Stimulated activated CD4-positive, alpha-beta T cell treated with anti-CD3 and anti-CD28 coated beads, Interleukin-1b, Interleukin-23, amount 100 ng/mL, for 24 hours (primary cell): ENCODE measurements at places on chromosomes 12 and 14.

DNA sequence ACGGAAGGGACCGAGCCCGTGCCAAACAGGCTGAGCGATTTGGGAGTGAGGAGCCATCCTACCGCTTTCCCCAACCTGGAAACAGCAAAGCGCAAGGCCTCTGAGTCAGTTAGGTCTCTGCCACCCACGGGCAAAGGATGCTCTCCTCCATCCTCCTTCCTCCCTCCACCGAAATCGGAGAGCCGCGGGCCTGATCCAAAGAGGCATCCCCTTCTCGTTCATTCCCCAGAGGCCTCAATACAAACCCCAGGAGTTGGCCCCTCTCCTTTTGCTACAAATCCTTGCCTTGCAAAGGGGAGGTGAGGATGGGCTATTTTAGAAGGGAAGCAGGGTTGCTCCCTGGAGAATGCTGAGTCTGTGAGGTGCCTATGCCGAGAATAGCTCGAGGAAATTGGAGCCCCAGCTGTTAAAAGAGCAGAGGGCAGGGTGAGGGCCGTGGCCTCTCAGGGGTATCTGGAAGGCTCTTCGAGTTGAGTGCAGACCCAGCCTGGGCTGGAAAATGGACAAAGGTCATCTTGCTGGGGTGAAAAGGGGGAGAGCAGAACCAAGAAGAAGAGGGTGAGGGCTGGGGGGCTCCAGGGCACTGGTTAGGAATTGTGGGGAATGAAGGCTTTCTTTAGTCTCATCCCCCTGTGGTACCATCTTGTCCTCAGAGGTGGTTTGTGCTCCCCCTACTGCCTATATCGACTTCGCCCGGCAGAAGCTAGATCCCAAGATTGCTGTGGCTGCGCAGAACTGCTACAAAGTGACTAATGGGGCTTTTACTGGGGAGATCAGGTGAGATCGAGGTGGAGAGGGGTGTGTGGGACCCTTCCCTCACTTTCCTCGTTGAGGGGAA lies 1.1 kb downstream of the TPI1 start:
- no peak for DNase-seq

DNA sequence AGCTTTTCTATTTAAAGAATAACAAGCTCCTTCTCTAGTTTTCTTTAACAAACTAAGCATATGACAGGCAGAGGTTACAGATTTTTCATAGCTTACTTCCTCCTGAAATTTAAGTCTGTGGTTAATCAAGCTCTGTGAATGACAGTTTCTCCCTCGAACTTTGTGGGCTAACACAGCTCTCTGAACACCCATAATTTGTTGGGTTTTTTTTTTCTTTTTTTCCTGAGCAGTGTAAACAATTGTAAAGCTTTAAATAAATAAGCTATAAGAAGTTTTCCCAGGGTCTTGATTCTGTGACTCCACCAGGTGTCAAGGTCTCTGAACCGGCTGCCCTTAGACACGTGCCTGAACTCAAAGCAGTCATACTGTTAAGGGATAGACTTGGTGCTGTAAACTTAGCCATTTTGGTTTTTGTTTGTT lies 128.1 kb upstream of the AMIGO2 start:
- no peak for DNase-seq

DNA sequence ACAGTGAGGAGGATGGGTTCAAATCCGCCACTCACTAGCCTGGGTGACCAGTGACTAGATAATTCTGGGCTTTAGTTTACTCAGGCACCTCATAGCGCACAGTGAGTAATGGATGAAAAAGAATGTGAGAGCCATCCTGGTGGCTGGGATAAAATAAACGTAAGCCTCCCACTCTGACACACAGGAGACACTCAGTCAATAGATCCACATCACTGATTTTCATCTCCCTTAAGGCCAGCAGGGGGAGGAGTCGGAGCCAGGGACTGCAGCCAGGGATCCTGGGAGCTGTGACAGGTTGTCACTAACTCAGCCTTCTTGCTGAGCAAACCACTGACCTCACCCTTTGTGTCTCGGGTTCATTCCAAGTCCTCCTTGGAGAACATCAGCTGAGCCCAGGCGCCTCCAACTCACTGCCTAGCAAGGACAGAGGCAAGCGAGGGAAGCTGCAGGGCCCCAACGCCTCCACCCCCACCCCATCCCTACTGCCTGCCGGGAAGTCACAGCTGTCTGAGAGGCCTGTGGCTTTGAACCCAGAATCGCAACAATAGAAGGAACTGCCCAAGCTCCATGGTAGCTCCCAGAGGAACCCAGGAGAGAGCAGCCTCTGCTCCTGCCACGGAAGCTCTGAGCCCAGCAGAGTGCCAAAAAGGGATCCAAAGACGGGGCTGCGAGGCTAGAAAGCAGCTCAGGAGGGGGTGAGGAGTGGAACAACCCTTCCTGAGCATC lies 30.7 kb downstream of the PXN start:
- no peak for DNase-seq

- DNase-seq, result no peak
These were observed 89.5 kb upstream of the TMPO start for GRCh38 chr12:98425859-98426258.

- DNase-seq, result no peak
These were observed 178.8 kb downstream of the CEP128 start for GRCh38 chr14:80762641-80763228.

- DNase-seq, result no peak
These were observed 50.0 kb upstream of the BCL2L14 start for GRCh38 chr12:12020762-12021161.

- DNase-seq, result no peak
These were observed 1.1 kb downstream of the PAPLN start for GRCh38 chr14:73238424-73238852.

- no peak for DNase-seq
These were observed 87.1 kb upstream of the ATF1 start for GRCh38 chr12:50676756-50677155.
